ENCODE measurements at places on chromosomes 16 and 17.

DNA sequence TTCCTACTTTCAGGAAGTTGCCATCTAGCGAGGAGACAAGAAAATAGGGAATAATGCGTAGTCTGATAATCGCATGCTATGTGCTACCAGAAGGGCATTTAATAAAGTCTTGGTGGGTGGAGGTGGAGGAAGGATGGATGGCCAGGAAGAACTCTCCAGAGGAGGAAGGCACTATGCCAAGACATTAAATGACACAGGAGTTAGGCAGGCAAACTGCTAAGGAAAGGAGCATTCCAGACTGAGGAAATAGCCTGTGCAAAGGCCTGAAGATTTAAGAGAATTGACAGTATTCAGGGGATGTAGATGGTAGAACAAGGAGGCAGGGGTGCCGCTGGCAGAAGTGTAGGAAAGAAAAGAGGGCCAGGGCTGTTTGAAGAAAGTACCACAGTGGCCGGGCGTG is 19.3 kb upstream of the ARHGAP44 start:
- DNase-seq = no peak

GRCh38 chr16:67264277-67264676 is 15.1 kb upstream of the PLEKHG4 start:
- no peak for DNase-seq

GRCh38 chr17:78257810-78258322 is 26.4 kb downstream of the TMEM235 start:
- no peak for DNase-seq

DNA sequence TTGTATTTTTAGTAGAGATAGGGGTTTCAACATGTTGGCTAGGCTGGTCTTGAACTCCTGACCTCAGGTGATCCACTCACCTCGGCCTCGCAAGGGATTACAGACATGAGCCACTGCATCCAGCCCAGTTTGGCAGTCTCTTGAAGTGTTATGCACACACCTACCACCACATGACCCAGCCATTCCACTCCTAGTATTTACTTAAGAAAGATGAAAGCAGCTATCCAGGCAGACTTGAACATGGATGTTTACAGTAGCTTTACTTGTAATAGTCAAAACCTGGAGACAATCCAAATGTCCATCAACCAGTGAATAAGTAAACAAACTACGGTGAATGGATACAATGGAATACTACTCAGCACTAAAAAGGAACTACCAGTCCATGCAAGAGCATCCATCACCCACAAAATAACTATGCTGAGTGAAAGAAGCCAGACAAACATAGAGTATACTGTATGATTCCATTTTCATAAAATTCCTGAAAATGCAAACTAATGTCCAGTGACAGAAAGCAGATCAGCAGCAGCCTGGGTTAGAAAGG is 37.8 kb upstream of the RASD1 start:
- no peak for DNase-seq

GRCh38 chr17:4074831-4075495 is 67.9 kb downstream of the ZZEF1 start:
- DNase-seq = no peak

- peak; percentile 67 for DNase-seq
Measured at GRCh38 chr17:75876190-75876937, 2.0 kb downstream of the TRIM47 start.

- DNase-seq = no peak
Measured at GRCh38 chr16:27851586-27851985, 211.9 kb downstream of the GSG1L start.

GRCh38 chr16:85441189-85441889 is 171.8 kb upstream of the GSE1 start:
- no peak for DNase-seq

- DNase-seq = no peak
Measured at GRCh38 chr16:68707340-68708152, 29.5 kb upstream of the CDH1 start.

GRCh38 chr17:5049314-5049841 is 14.2 kb upstream of the SLC52A1 start:
- DNase-seq = peak; percentile 64

DNA sequence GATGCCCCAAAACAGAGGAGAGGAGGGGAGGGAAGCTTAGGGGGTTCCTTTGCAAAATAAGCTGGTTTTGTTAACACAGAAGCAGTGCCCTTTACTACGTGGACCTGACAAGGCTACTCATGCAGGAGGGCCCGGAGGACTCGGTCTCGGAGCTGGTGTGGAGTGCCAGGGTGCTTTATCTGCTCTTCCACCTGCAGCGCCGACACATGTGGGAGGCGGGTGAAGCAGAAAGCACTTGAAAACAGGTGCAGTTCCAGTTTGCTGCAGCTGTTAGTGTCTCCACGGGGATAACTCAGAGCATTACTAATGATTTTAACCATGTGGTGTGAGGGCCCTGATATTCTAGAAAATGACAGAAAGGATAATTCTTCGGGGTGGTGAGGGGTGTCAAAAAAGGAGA is 35.0 kb upstream of the MNT start:
- DNase-seq = no peak

DNA sequence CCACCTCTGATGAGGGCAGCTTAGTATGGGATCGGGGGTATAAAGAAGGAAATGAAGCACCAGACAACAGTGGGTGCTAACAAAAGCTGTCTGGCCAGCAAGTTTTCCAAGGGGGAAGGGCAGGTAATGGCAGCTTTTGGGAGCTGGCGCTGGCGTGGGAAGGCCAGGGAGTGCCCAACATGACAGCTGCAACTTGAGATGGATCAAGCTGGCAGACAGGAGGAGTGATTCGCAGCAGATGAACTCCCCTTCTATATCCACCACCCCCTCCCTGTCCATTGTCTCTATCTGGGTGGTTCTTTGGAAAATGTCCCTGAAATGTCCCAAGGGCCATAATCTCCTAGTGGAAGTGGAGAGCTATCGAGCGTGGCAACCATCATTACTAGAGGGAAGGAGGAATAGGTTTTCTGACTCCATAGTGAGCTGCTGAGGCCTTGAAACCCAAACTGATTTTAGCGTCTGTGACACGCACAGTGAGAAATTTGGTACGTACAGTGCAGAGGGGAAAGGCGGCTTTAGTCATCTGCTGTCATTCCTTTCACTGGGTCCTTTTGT is 4.8 kb upstream of the INPP5K start:
- DNase-seq = no peak

DNA sequence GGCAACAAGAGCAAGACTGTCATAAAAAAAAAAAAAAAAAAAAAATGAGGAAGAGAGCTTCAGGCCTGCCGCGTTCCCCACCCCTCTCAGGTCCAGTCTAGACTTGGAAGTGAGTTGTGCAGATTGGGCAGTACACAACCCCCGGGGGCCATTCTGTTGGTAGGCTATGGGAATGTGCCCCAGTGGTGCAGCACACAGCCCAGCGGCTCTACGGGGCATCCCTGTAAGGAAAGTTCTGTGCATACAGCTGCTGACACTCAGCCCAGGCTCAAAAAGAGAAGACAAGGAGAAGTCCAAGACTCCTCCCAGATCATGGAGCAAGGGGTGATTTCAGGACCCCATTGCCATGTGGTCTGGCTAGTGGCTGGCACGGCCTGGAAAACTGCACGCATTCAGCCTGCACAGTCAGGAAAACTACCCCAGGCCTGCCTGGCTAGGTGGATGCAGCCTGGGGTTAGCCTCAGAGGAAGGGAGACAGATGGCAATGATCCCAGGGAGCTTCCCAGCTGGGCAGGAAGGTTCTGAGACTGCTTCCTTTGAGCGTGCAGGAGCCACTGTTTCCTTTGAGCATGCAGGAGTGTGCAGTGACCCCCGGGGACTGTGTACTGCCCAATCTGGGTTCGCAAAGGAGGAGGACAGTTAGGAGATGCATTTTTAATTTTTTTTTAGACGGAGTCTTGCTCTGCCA is 44.8 kb downstream of the PECAM1 start:
- no peak for DNase-seq

DNA sequence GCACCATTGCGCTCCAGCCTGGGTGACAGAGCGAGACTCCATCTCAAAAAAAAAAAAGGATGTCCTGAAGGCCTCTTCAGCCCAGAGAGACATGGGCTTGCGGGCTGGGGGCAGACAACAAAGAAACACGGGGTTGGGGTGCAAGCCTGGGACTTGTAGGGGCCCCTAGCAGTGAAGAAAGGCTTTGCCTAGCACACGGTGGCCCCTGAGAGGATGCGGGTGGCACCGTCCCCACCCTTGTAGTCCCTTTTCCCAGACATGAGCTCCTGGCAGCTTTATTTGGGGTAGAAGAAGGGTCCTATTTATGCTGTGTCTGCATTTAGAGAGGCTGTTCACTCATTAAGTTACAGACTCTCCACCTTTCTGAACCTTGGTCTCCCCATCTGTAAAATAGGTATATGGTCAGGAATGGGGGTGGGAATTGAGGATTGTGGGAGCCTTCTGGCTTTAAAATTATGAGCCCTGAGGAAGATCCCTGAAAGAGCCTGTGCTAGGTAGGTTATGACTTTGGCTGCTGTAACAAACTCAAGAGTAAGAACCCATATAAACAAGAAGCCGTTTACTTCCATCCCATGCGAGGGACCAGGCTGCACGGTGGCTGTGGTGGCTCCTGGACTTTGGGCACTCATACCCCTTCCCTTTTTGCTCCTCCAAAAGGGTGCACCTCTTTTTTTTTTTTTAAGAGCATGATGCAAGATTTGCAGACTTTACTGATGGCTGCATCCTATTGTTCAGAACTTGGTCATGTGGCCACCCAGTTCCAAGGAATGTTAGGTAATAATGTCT is 20.6 kb upstream of the ADGRG1 start:
- no peak for DNase-seq

DNA sequence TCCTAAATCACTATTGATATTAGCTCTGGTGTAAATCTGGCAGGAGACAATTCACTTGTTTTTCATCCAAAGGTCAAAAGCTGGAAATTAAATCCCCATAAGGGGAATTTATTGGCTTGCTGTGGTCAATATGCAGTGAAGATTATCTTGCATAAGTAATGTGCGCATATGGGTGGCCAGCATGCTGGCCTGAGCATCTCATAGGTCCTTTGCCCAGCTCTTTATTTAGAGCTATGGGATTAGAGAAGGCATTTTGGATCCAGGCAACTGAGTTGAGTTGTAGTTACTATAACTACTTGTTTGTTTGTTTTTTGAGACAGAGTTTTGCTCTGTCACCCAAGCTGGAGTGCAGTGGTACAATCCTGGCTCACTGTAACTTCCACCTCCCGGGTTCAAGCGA is 110.7 kb downstream of the AATF start:
- no peak for DNase-seq

DNA sequence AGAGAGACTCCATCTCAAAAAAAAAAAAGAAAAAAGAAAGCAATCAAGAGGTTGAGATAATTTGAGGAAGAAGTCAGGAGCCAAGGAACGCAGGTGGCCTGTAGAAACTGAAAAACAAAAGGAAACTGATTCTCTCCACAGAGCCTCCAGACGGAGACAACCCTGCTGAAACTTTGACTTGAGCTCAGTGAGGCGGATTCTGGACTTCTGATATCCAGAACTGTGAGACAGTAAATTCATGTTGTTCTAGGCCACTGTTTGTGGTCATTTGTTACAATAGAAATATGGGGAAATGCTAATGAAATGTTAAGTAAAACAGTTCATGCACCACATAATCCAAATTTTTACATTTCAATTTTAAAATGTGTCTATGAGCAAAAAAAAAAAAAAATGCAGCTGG is 5.2 kb downstream of the MBTPS1 start:
- DNase-seq = no peak

DNA sequence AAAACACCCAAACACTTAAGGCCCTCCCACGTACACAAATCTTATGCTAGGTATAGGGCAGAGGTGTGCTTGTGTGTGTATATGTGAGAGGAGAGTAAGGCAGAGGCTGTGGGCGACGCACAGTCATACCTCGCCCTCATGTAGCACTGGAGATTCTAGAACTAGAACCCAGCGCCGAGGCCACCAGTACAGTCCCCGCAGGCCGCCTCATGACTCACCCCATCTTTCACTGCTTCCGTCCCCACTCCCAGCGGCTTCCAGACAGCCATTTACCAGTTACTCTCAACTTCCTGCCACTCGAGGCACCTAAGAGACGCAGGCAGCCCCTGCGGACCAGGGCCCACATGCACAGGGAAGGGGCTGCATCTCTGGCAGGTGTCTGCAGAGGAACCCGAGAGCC is 23.2 kb upstream of the CYTH1 start:
- peak; percentile 73 for DNase-seq

GRCh38 chr17:70621566-70621965 is 452.2 kb downstream of the KCNJ2 start:
- no peak for DNase-seq

- no peak for DNase-seq
Measured at GRCh38 chr16:17358846-17359245, 111.9 kb downstream of the XYLT1 start.

- DNase-seq = no peak
Measured at GRCh38 chr16:89132194-89133005, 38.7 kb downstream of the ACSF3 start.

DNA sequence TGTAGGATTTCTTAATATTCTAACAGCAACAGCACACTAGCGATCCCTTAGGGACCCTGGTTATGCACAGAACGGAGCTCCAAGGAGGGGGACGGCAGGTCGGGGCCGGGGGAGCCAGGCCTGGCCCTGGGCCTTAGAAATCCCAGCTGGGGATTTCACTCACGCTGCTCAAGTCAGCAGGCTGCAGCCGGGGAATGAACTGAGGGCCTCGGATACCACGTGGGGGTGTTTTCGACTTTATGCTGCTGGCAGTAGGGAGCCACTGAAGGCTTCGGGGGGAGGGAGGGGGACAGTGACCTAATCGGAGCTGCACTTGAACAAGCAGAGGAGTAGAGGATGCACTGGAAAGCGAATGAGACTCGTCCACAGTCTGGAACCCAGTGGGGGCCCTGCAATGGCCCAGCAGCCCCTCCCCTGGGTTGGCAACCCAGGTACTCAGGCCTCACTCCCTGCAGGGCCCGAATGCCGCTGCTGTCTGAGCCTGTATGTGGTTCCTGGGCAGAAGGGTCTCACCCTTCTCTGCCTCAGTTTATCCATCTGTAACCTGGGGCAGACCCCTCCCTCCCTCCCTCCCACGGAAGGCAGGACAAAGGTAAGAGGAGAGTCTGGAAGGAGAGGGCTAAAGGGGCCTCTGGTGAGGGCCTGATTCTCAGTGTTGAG is 53.7 kb downstream of the RPH3AL start:
- DNase-seq = no peak

GRCh38 chr17:40727447-40728231 is 24.1 kb upstream of the KRT24 start:
- DNase-seq = no peak

GRCh38 chr17:42311240-42312034 is 23.1 kb downstream of the STAT5A start:
- DNase-seq = no peak

DNA sequence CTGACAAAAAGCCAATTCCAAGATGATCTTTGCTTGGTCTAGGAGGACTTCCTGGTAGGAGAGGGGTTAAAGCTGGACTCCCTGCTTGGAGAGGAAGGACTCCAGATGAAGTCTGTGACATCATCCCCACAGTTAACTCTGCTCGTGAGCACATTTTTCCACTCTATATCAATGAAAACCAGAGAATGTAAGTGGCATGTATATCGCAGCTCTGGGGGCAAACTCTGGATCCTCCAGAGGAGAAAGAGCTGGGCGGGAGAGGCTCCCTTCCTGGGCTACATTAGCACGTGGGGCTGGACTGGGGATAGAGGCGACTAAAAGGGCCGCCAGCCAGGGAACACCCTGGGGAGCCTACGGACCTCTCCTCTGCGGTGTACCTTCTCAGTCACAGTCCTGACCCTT is 34.1 kb downstream of the HIC1 start:
- DNase-seq = no peak

- no peak for DNase-seq
Measured at GRCh38 chr16:68823401-68824135, 19.8 kb upstream of the TANGO6 start.

- DNase-seq = no peak
Measured at GRCh38 chr16:19997734-19998133, 76.0 kb downstream of the GPR139 start.
